ENCODE measurements at places on chromosomes 11 and 22.

- DNase-seq, result no peak
Observed at GRCh38 chr11:108838102-108838791, 173.4 kb downstream of the DDX10 start.

GRCh38 chr11:23111527-23111926 lies 251.3 kb upstream of the CCDC179 start:
- no peak for DNase-seq

DNA sequence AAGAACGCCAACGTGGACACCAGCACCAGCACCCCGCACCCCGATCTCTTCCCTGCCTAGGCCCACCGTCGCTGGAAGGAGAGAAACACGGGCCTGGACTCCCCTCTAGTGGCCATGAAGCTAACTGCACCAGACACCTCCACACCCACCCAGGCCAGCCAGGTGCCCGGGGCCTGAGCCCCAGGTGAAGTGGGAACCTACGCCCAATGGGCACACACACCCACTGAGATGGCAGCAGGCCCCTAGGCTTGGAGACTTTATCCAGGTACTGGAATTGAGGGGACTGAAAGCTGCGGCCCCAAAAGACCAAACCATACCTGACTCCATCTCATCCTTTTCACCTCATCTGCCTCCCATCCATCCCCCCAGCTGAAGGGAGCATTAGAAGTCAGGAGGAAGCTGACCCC lies 81.0 kb downstream of the BUD13 start:
- DNase-seq, result peak; percentile 38

GRCh38 chr11:60847281-60847680 lies 5.4 kb downstream of the CCDC86 start:
- no peak for DNase-seq

All from hematopoietic multipotent progenitor cell treated with erythropoietin and hydrocortisone succinate and interleukin-3 and kit ligand, for 8 days (in vitro differentiated cells).